ENCODE measurements at places on chromosomes 4 and X. TPM values are rescaled to one million over a fixed set of nuclear protein-coding genes. Genes with fewer than 3 reads are reported as not detected.

GRCh38 chr4:187499956-187500355 is 495.6 kb upstream of the ZFP42 start:
- DNase-seq = no peak

DNA sequence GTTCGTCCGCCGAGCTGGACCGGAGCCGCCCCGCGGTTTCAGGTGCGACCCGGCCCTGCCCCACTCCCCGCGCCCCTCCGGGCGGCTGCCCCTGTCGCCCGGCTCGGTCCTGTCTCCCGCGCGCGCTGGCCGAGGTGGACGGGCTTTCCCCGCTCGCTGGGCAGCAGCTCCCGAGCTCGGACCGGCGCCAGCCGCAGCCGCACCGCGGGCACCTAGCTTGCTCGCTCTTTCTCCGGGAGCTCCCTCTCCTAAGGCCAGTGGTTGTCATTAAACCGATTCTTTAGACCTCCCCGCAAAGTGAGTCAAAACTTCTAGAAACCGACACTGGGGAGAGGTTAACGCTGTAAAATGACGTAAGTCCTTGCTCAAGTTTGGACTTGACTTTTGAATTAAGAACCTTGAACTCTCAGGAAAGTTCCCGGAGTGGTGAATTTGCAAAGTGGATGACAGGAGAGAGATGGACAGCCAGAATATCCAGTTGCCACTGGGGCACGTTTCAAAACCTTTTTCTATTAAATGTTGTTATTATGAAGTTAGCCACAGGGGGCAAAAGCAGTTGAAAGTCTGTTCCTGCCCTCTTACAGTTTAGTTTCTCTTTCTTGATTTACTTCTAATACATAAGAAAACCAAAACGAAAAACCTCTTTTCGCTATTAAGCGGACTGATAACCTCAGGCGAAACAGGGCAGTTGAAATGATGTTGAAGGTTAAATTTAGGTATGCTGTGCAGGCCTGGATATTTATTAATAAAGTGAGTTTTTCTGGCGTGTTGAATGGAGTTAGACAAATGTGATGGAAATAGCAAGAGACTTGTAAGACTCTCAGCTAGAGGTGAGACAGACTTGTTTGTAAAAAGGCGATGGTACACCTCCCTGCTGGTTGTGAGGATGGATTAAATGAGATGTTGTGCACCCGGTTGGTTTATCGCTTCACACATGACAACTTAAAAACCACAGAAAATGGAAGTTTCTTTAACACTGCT is 847 bp downstream of the PI4K2B start:
- DNase-seq = no peak

DNA sequence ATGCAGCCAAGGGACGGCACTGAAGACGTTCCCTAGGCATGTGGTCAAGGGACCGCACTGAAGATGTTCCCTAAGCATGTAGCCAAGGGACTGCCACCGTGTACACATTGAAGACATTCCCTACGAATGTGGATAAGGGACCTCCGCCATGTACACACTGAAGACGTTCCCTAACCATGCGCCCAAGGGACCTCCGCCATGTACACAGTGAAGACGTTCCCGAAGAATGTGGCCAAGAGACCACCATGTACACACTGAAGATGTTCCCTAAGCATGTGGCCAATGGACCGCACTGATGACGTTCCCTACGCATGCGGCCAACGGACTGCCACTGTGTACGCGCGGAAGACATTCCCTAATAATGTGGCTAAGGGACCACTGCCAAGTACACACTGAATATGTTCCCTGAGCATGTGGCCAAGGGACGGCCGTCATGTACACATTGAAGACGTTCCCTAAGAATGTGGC is 48.4 kb downstream of the DHRSX start:
- DNase-seq = no peak

Gene FOXR2
- total RNA-seq = not detected

Gene RIPPLY1
- not detected for total RNA-seq

Gene GLRA2
- total RNA-seq = not detected

Gene DCLK2
- 4.3 TPM for total RNA-seq

Gene IL9R
- total RNA-seq = 0.22 TPM
